ENCODE measurements at places on chromosomes 5 and 9.
A peak's percentile ranks its signal among the peaks of the same experiment; 100 is the strongest.

DNA sequence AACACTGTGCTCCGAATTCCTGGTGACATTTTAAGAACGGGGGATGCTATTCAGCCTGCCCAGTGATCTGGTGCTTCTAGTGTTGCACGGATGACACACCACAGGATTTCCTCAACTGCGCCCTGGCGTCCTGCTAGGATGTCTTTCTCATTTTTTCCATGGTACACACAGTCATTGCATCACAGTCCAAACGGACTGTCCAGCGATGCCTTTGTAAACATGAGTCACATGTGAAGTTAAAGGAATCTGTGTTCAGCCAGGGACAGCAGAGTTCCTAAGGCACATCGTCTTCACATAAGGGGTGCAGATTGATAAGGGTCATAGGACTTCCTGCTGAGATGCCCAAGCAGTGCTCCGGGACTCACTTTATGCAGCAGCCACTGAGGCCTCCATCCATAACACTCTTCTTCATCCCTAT lies 9.3 kb upstream of the PTPN3 start:
- peaks cover 8% of the 10 kb centered on the region for H3K4me1 ChIP-seq
- H3K4me3 ChIP-seq: no peak overlapping the region
- H3K27me3 ChIP-seq: peaks cover 35% of the 10 kb centered on the region
- no peak overlapping the region for H3K27ac ChIP-seq
- H3K36me3 ChIP-seq: no peaks in the 10 kb centered on the region

- peak overlapping the region; percentile 93 for H3K27ac ChIP-seq
- H3K4me3 ChIP-seq: peak overlapping the region; percentile 8
- H3K27me3 ChIP-seq: no peaks in the 10 kb centered on the region
- DNase-seq: no peak
- H3K36me3 ChIP-seq: peaks cover 27% of the 10 kb centered on the region
Observed at GRCh38 chr5:139399501-139400121, 4.3 kb downstream of the SPATA24 start.

DNA sequence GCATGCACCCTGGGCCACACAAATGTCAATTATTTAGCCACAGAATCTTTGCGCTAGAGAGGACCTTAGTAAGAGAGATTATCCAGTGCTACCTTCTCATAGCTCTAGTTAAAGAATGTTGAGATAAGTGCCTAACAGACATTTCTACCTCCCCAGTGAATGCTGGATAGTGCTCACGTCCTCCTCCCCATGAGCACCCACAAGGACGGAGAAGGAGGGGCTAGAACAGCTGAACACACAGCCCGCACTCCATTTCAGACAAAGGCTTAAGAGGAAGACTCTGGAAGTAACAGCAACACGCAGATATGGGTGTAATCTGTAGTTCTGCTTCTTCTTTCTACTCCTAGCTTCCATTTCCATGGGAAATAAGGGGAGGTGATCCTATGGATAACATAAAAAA lies 120.5 kb downstream of the FEM1C start:
- no peaks in the 10 kb centered on the region for H3K4me1 ChIP-seq
- H3K4me3 ChIP-seq: no peak overlapping the region
- peaks cover 12% of the 10 kb centered on the region for H3K27me3 ChIP-seq

- H3K4me3 ChIP-seq: no peak overlapping the region
- H3K27ac ChIP-seq: no peak overlapping the region
- H3K4me1 ChIP-seq: no peaks in the 10 kb centered on the region
Observed at GRCh38 chr5:160133071-160133917, 14.0 kb upstream of the PWWP2A start.

DNA sequence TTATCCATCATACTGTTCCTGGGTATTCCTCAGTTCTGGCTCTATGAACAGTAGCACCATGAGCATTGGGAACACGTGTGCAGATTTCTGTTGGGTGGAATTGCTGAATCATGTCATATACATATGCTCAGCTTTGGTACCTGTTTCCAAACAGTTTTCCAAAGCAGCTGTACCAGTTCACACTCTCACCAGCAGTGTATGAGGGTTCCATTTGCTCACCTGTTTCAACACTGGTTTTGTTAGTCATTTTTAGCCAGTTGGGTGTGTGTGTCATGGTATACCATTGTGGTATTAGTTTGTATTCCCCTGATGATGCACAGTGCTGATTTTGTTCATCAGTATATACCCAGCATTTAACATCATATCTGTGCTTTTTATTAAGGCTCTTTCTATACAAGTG lies 56.7 kb upstream of the ECM2 start:
- H3K27ac ChIP-seq: no peak overlapping the region
- no peak for DNase-seq
- H3K27me3 ChIP-seq: no peaks in the 10 kb centered on the region
- no peak overlapping the region for H3K4me3 ChIP-seq

- H3K4me1 ChIP-seq: peaks cover 10% of the 10 kb centered on the region
- no peaks in the 10 kb centered on the region for H3K36me3 ChIP-seq
- H3K4me3 ChIP-seq: no peak overlapping the region
- no peaks in the 10 kb centered on the region for H3K27me3 ChIP-seq
- H3K27ac ChIP-seq: no peak overlapping the region
Observed at GRCh38 chr9:107675351-107676259, 186.0 kb upstream of the KLF4 start.

GRCh38 chr9:69452110-69452782 lies 127.2 kb downstream of the ENTREP1 start:
- H3K4me1 ChIP-seq: no peaks in the 10 kb centered on the region
- no peak overlapping the region for H3K27ac ChIP-seq
- H3K27me3 ChIP-seq: no peaks in the 10 kb centered on the region
- DNase-seq: no peak

- H3K36me3 ChIP-seq: peaks cover 3% of the 10 kb centered on the region
- H3K27me3 ChIP-seq: no peaks in the 10 kb centered on the region
- no peak for DNase-seq
- H3K4me1 ChIP-seq: no peaks in the 10 kb centered on the region
- H3K27ac ChIP-seq: no peak overlapping the region
- H3K4me3 ChIP-seq: no peak overlapping the region
Observed at GRCh38 chr9:113535756-113536155, 72.2 kb downstream of the RGS3 start.

- peak; percentile 1 for DNase-seq
- H3K36me3 ChIP-seq: no peaks in the 10 kb centered on the region
- peak overlapping the region; percentile 84 for H3K4me3 ChIP-seq
- peaks cover 65% of the 10 kb centered on the region for H3K27me3 ChIP-seq
- peak overlapping the region; percentile 85 for H3K27ac ChIP-seq
- H3K4me1 ChIP-seq: peaks cover 19% of the 10 kb centered on the region
Observed at GRCh38 chr9:78031893-78032729, 500 bp upstream of the GNAQ start.

DNA sequence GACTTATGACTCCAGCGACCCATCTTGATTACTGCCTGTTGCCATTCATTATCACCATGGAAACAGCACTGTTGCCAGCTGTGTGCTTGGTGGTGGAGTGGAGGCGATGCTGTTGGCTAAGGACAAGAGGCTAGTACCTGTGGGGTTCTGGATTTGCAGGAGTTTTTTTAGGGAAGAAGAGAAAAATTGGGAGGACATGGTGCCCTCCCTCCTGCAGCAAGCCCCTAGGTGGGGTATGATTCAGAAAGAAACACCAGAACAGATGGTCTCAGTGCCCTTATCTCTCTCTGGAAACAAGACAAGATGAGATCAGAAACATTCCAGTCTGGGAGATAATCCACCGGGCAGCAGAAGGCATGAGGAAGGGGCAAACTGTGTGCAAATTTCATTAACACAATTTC lies 87.8 kb upstream of the TLR4 start:
- no peak for DNase-seq
- no peaks in the 10 kb centered on the region for H3K27me3 ChIP-seq
- H3K4me1 ChIP-seq: no peaks in the 10 kb centered on the region
- no peaks in the 10 kb centered on the region for H3K36me3 ChIP-seq

DNA sequence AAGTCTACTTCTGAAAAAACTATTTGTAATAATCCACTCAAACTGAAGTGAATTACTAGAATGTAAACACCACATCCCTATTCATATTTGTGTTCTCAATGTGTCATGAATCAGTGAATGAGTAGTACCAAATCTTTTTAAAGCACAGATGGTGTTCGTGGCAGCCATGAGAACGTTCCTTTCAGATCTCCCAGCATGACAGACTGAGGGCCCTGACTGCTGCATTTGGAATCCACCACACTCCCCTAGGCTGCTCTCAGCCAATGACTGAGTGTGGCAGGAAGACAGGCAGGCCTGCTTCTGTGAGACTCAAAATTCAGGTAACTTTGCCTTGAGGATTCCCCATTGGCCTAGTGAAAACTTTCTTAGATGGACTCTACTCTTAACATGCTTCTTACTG lies 10.9 kb upstream of the JMY start:
- no peaks in the 10 kb centered on the region for H3K27me3 ChIP-seq
- H3K4me3 ChIP-seq: no peak overlapping the region
- no peaks in the 10 kb centered on the region for H3K4me1 ChIP-seq
- no peak overlapping the region for H3K27ac ChIP-seq

DNA sequence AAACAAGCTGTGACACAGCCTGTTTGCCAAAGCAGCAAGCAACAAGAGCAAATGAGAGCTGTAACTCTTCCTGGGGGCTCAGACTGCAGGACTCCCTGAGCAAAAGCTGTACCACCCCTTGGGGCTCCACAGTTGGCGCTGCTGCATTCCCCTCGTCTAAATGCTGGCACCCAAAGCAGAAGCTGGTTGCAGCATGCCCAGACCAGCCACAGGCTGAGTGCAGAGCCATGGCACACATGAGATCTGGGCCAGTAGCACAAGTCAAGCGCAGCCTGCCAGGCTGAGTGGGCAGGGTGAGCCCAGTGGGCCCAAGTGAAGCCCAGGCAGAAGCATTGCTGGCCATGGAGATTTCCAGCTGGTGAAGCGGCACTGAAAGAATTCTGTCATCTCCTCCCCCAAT lies 157.3 kb upstream of the GRAMD2B start:
- H3K27me3 ChIP-seq: peaks cover 11% of the 10 kb centered on the region
- H3K36me3 ChIP-seq: no peaks in the 10 kb centered on the region
- H3K4me3 ChIP-seq: no peak overlapping the region
- DNase-seq: no peak
- H3K27ac ChIP-seq: no peak overlapping the region
- no peaks in the 10 kb centered on the region for H3K4me1 ChIP-seq

DNA sequence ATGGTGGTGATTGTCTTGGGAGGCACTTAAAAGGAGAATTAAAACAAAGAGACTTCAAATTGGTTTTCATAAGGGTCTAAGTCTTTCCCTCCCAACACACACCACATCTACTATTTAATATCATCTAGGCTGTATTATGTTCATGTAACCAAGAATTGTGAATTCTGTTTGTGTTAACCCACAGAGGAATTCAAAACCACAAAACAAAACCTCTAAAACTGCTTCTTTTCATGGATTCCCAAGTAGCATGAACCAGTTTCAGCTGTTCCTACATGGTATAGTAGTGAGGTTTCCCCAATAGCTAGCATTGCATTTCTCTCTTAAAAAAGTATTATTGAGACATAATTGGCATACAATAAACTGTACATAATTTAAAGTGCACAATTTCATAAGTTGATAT lies 283.8 kb downstream of the CD180 start:
- no peak for DNase-seq
- H3K27ac ChIP-seq: no peak overlapping the region
- H3K4me1 ChIP-seq: peaks cover 3% of the 10 kb centered on the region
- H3K27me3 ChIP-seq: no peaks in the 10 kb centered on the region
- H3K36me3 ChIP-seq: no peaks in the 10 kb centered on the region

DNA sequence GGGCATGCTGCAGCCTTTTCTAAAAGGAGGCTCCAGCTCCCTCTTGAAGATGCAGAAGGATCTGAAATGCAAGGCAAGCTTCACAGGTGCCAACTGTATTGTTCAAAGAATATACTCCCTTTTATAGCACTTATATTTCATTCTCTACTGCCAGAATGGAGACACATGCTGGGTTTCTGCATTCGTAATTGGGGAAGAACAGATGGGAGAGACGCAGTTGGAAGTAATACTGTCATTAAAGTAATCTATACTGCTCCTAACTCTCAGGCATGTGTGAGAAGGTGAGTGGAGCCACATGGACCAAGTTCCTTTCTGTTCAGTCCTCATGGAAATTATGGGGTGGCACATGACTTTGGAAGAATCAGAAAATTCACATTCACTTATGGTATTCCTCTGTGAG lies 226.4 kb downstream of the TRIM32 start:
- DNase-seq: no peak
- no peak overlapping the region for H3K27ac ChIP-seq
- no peaks in the 10 kb centered on the region for H3K27me3 ChIP-seq

DNA sequence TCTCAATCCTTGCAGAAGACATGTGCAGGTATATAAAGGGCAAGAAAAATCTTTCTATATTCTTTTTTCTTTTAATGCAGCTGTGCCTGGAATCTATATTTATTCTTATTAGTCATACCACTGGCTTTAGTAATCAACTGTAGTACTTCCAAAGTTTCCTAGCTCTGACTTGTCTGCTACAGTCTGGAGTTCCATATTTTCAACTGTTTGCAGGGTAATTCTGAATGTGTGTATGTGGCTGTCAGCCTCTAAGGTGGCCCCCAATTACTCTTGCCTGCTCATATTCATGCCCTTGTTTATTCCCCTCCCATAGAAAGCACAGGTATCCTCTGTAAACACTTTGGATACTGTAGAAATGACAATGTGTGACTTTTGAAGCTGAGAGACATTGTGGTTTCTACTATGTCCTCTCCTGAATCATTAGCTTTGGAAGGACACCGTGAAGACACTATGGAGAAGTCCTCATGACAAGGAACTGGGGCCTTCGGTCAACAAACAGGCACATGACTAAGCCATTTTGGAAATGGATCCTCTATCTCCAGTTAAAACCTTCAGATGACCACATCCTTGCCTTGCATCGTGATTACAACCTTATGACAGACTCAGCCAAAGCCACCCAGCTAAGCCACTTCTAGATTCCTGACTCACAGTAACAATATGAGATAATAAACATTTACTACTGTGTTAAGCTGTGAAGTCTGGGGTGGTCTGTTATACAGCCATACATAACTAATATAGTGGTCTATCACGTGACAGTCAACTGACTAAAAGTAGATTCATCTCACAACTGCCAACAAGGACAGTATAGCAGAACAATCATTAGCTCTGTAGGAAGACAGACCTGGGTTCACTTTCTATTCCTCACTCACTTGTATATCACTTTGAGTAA lies 49.5 kb upstream of the SUSD1 start:
- H3K36me3 ChIP-seq: peaks cover 33% of the 10 kb centered on the region
- peaks cover 4% of the 10 kb centered on the region for H3K4me1 ChIP-seq
- no peak overlapping the region for H3K27ac ChIP-seq
- no peak for DNase-seq
- no peak overlapping the region for H3K4me3 ChIP-seq

GRCh38 chr9:120646948-120647347 lies 67.0 kb upstream of the CDK5RAP2 start:
- no peak overlapping the region for H3K27ac ChIP-seq
- no peak for DNase-seq
- no peaks in the 10 kb centered on the region for H3K27me3 ChIP-seq
- peaks cover 10% of the 10 kb centered on the region for H3K36me3 ChIP-seq

Measured in stimulated activated naive B cell treated with anti-CD40 and anti-IgM and Interleukin-4, amounts not matched to agents 10 μg/mL and 1 μg/mL and 100 μg/mL, for 72 hours (primary cell).